Urinary bladder (tissue), 4 donors: ENCODE measurements at places on chromosomes 7 and 10. TPM values are rescaled to one million over a fixed set of nuclear protein-coding genes. Genes with fewer than 3 reads are reported as not detected.

DNA sequence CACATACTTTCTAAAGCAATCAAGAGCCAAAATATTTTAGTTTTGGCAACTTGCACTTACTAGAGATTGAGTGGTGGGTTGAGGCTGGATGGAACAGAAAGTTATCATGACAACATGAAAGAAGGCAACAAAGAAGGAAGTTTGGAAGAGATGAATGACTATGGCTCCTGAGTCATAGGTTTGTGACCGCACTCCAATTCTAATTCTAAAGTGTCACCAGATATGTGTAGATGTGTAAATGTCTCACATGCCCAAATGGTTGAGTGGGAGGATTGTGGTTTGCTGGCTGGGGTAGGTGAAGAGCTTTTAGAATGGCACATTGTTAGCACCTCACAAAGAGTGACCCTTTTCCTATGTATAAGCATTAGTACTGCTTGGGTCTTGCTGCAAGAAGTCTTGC is 20.2 kb downstream of the TAS2R16 start:
- DNase-seq: no peak

- DNase-seq: no peak
Measured at GRCh38 chr7:1569016-1569415, 816 bp downstream of the PSMG3 start.

GRCh38 chr7:100192969-100193368 is 15.3 kb downstream of the STAG3 start:
- no peak for DNase-seq

DNA sequence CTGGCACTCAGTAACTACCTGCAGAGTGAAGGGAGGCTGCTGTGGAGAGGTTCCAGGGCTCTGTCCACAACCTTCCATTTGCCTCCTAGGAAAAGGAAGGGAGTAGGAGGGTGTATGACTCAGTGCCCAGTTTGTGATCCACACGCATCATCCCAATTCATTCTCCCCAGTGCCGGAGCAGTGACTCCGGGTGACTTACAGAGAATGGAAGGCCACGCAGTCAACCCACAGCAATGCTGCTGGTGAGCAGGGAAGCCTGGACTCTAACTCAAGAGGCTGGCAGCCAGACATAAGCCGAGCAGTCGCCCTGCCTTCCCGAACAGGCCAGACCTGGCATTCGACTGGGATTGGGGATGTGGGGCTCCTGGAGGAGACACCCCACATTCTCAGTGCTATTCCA is 139.9 kb downstream of the SH3PXD2A start:
- no peak for DNase-seq

DNA sequence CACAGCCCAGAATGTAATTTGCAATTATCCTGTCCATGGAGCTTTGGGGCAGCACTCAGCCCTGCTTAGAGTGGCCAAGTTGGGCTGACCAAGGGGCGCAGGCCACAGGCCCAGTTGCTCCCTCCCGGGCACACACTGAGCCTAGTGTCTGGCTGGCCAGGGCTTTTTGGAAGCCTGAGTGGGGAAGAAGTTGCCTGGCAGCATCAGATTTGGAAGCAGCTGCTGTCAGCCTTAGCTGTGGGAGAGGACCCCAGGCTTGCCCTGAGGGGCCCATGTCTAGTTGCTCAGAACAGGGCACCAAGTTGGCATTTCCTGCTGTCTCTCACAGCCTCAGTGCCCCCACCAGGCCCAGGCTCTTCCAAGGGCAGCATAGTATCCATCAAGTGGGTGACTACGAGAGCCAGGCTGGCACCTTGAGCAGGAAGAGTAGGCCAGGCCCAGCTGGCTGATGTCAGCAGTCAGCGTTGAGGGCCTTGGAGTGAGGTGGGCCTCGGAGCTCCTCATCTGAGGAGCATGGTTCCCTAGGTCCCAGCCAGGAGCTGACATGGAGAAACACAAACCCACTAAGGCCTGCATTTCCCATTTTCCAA is 14.4 kb downstream of the ANTXRL start:
- DNase-seq: no peak

DNA sequence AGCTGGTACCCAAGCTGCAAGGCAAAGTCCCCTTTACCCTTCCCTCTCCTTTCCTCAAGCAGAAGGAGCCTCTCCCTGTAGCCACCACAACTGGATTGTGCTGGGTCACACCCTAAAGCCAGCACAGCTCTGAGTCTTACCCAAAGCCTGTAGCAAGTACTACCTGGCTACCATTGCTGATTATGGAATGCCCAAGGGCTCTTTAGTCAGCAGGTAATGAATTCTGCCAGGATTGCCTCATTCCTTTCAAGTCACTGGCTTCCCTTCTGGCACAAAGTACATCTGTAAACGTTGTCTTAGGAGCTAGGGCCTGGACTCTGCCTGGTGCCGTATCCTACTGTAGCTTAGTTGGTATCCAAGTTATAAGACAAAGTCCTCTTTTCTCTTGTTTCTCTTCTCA is 52.0 kb downstream of the FAS start:
- DNase-seq: no peak

DNA sequence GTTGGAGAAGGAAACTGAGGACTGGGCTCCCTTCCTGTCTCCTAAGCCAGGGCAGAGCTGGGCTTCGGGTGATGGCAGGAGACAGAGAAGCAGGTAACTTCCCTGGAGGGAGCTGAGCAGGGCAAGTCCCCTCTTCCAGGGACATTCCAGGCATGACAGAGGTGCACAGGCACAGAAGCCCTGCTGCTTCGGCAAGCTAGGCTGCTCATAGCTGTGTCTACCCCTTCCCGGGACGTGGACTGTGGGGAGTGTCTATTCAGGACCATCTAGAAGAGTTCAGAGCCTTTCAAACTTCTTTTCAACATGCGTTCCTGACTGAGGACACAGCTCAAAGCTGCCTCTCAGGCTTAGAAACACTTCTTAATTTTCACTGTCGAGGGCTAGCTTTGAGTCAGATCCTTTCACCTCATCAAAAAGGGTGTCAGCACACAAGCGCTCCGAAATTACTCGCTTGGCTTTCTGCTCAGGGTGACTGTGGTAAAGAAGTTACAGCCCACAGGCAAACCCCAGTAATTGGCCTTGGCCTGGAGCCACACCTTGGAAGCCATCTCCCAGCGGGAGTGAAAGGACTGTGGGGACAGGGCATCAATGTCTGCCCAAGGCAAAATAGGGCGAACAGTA is 63.7 kb upstream of the STEAP1B start:
- no peak for DNase-seq

- DNase-seq: no peak
Measured at GRCh38 chr10:50937230-50937907, 51.9 kb upstream of the A1CF start.

DNA sequence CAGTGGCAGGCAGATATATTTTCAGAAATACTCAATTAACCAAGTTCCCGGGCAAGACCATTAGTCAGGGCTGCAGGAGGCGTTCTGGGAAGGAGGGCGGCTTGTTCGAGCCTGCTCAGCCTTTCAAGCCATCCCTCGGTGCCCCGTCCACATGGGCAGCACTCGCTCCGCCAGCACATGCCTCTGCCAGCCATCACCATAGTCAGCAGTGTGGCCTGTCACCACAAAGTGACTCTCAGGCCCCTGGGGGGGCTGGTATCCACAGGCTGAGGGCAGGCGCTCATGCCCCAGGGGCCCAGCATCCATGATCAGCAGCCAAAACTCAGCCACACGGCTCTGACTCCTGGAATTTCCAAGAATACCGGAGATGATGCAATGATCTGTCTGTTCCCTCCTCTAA is 81.9 kb downstream of the CHST15 start:
- no peak for DNase-seq

- no peak for DNase-seq
Measured at GRCh38 chr7:453597-454306, 65.9 kb downstream of the PDGFA start.

ITIH2 gene
- total RNA-seq: 0.16 TPM

GRK5 gene
- 23.8 TPM for total RNA-seq
